ENCODE measurements at places on chromosomes 11 and 22.

DNA sequence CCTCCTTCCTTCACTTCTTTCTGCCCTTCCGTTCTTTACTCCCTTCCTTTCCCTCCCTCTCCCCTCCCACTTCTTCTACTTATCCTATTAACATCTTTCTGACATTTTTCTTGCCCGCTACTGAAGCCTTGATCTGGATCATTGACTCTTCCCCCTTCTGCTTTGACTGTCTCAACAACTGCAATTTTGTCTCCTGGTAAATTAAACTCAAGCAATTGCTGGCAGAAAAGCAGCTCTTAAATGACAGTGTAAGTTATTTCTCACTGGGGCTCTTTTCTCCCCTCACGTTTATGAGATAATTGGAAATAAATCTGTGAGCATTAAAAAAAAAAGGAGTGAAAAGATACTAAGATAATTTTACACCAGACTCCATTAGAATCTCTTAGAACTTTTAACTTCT, 120.0 kb downstream of the SLC17A6 start:
- DNase-seq = no peak

DNA sequence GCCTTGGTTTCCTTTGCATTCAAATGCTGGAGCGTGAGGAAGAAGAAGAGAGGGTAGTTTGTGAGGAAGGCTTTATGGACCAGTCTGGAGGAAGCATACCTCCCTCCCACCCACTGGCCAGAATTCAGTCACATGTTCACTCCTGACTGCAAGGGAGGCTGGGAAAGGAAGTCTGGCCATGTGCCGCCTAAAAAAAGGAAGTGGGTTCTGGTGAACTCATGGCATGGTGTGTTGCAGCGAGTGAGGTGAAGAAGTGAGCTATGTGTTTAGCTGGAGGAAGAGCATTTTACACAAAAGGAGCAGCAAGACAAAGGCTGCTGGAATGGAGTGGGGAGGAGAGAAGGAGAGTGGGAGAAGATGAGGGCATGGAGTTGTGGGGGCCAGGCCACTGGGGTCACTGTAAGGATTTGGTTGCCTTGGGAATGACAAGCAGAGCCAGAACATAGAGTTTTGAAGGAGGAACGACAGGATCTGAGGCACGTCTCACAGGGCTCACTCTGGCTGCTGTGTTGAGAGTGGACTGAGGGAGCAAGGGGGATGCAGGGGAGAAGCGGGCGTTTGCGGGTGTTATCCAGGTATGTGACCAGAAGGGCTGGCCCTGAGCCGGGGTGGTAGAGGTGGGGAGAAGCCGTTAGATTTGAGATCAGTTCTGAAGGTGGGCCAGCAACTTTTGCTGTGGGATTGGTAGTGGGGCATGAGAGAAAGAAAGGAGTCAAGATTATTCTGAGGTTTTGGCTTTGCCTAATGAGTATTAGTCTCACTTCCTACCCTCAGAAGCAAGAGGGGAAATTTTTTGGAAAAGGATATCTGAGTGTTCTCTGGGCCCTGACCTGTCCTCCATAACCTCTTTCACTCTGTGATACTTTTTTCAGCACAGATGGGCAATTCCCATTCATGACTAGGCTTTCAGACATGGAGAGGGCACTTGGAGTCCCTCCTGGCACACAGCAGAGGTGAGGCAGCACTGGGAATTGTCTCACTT, 26.4 kb downstream of the BMAL1 start:
- DNase-seq = no peak

- DNase-seq = no peak
Measured at GRCh38 chr11:111941963-111942362, 4.8 kb downstream of the DIXDC1 start.

- no peak for DNase-seq
Measured at GRCh38 chr22:21443735-21444421, 23.3 kb upstream of the TMEM191C start.

DNA sequence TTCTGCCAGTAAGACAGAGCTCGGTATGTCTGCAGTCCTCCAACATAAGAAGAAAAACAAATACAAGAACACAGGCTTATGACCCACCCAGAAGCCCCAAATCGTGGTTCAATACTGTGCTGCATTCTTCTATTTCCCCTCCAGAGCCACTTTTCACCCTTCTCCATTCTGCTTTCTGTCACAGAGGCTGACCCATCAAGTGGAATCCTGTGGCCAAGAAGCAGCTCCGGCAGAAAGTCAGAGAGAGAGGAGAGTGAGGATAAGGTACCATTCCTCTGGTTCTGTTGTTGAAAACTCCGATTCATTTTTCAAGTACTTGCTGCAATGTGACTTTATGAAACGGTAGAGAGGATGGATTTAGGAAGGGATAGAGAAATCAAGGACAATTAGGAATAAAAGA, 30.4 kb downstream of the PGM2L1 start:
- no peak for DNase-seq

- no peak for DNase-seq
Measured at GRCh38 chr11:20046416-20046815, 113.9 kb downstream of the DBX1 start.

GRCh38 chr11:74338963-74339362, 27.5 kb upstream of the P4HA3 start:
- no peak for DNase-seq
